Activated CD4-positive, CD25-positive, alpha-beta regulatory T cell treated with anti-CD3 and anti-CD28 coated beads, Interleukin-2, amount 50 U/mL, for 24 hours (primary cell): ENCODE measurements at places on chromosomes 4 and X.

DNA sequence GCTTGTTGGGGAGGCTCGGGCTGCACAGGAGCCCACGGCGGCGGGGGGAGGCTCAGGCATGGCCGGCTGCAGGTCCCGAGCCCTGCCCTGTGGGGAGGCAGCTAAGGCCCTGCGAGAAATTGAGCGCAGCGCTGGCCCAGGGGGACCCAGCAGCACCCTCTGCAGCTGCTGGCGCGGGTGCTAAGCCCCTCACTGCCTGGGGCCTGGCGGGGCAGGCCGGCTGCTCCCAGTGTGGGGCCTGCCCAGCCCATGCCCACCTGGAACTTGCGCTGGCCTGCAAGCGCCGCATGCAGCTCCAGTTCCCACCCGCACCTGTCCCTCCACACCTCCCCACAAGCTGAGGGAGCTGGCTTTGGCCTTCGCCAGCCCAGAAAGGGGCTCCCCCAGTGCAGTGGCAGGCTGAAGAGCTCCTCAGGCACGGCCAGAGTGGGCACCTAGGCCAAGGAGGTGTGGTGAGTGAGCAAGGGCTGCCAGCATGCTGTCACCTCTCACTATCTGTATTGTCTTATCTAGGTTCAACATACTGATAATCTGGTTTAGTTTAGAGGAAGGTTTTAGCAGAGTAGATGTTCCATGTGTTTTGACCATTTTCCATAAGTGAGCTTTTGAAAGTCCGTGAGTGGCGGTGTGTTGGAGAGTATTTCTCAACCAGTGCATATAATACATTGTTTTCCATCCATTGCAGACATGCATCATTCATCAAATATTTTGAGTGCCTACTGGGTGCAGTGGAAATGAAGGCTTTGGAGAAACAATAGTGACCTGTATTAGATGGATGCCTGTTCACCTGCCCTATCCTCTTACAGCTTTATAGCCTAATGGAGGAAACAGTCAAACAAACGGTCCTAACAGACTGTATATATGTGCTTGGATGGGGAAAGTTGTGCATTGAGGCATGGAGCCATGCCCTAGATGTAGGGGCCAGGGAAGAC, 13.1 kb downstream of the PI4K2B start:
- ATAC-seq = no peak

DNA sequence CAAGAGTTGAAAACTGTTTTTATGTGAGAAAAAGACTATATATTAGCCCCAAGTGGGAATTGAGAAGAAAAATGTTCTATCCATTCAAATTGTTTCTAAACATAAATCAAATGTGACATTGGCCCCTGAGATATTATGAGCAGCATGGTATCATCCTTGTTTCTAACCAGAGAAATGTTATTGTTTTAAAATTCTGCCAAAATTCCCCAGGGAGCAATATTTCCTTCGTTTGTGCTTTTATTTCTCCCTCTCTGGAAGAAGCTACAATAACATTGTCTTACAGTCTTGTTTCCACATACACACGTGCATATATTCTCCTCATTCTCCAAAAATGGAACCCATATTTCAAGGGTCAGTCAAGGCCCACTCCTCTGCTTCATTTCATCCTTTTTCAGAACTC, 46.7 kb downstream of the MAGEB17 start:
- no peak for ATAC-seq

GRCh38 chr4:147096667-147097604, 151.3 kb upstream of the TTC29 start:
- ATAC-seq = no peak

GRCh38 chrX:143455046-143455445, 62.2 kb downstream of the SPANXN3 start:
- ATAC-seq = no peak

DNA sequence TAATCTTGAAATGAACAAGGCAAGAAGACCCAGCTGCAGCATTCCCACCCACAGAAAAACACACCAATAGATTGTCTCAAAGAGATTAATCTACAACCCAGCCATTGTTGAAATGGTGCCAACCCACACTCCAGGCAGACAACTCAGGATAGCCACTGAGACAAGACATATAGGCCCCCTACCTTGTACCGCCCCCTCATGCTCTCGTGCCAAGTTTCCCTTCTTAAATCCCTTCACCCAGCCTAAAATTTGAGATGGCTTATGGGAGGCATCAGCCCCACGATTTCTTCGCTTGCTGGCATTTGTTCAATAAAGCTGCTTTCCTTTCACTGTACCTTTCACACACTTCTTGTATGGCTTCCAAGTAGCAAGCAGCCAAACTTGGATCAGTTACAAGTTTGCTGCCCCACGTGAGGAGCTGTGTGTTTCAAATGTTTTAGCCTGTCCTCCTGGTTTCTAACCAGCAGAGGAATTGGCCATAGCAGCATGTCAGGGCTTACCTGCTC, 1754.1 kb downstream of the C4orf33 start:
- no peak for ATAC-seq

DNA sequence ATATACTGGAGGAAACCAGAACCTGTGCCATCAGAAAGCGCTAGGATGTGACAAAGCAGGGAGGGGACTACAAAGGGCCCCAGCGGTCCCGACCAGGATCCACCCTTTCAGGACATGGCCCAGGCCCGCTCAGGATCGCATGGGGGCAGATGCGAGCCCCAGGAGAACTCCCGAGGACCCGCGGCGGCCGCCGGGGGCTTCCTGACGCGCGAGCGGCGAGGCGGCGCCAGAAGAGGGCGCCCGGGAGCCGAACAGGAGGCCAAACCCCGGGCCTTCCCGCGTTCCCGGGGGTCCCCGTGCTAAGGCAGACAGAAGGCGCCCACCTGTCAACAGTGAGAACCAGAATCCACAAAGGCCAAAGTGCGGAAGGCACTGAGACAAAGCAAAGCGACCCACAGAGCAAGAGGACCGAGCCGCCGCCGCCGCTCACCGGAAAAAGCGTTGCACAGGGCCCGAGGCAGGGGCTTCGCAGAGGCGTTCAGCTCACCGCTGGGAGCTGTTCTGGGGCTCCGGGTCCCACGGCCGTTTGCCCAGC, 7.3 kb upstream of the OPN1LW start:
- ATAC-seq = peak; percentile 80

GRCh38 chr4:150327262-150327780, 249.1 kb downstream of the DCLK2 start:
- ATAC-seq = no peak

DNA sequence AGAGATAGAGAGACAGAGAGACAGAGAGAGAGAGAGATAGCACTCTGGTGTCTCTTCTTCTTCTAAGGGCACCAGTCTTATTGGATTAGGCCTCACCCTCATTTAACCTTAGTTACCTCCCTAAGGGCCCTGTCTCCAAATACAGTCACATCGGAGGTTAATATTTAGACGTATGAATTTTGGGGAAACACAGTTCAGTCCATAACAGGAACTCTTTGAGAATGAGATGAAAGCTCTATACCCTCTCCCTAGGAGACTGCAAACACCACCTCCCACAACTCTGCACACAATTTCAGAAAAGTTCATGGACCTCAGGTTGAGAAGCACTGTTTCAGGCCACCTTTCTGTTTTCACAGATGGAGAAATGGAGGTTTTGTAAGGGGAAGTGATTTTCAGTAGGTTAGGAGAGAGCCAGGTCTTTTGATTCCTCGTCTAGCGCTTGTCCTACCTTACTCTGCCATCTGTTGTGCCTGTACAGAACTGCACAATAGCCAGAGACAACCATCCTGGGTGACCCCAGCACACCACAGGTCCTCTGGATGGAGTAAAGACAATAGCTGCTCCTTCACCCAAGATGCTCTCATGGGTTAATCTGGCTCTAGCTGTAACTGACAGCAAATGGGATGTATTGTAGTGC, 16.9 kb upstream of the LOC101059915 start:
- peak; percentile 89 for ATAC-seq

- no peak for ATAC-seq
Observed at GRCh38 chrX:69388526-69388925, 115.6 kb upstream of the NALF2 start.

DNA sequence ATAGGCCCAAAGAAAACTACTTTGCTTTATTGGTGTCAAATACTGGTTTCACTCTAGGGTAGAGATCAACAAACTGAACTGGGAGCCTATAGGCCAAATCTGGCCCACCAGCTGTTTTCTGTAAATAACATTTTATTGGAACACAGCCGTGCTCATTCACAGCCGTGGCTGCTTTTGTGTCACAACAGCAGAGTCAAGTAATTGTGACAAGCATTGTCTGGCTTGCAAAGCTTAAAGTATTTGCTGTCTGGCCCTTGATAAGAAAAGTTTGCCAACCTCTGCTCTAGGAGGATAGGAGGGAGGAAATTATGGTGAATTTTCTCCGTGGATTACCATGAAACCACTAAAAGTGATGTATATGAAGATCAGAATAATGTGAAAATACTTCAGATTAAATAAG, 53.4 kb downstream of the GPAT3 start:
- ATAC-seq = no peak

DNA sequence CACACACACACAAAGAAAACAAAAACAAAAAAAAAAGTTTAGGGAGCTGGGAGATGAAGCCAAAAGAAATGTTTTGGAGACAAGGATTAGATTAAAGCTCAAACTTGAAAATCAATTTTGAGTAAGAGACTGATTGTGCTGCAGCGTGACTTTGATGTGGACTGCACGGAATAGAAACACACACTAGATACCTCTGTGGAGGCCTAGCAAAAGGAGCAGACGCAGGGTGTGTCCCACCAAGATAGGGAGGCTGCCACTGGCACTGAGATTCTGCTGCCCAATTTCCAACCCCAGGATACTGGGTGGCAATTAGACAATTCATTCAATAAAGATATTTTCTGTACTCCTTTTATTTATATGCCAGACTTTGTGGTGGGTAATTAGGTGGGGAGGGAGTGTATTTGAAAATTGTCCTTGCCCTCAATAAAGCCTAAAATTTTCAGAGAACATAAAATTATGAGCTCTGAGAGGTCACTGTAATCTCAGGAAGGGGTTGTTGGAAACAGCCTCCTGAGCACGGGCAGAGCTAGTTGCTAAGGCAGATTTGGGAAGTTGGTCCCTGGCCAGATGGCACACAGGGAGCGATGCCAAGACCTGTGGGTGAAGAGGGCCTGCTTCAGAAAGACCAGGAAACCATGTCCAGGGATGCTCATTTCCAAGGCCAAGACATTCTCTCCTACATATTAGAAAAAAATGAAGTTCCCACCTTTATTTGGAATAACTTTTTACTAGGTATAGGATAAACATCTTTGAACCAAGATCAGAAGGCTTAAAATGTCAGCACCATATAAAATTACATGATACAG, 1.9 kb upstream of the PPP3CA start:
- no peak for ATAC-seq

GRCh38 chrX:151180400-151180799, 4.0 kb downstream of the GPR50 start:
- ATAC-seq = no peak

- ATAC-seq = no peak
Observed at GRCh38 chrX:9378980-9379696, 85.7 kb upstream of the TBL1X start.

- ATAC-seq = no peak
Observed at GRCh38 chr4:3821580-3822229, 55.5 kb downstream of the ADRA2C start.

- ATAC-seq = no peak
Observed at GRCh38 chr4:186266729-186267456, 904 bp downstream of the F11 start.

DNA sequence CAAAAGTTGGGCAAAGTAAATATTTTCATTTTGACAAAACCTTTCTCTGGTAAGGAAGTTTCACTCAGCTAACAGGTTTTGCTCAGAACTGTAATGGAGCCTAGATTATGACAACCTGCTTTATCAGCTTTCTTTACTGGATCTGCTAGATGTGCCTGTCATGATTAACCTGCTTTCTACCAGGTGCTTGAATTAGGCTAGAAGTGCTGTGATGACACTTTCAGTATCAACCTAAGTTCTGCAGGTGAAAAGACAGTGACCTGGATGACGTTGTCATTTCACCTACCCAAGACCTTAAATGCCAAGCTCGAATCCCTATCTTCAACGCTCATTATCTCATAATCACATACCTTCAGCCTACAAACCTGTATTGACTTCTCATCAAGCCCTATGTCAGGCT, 1.5 kb upstream of the FAAH2 start:
- no peak for ATAC-seq

GRCh38 chr4:28386776-28387175, 1526.1 kb downstream of the STIM2 start:
- ATAC-seq = no peak

- ATAC-seq = no peak
Observed at GRCh38 chr4:170374770-170375169, 285.0 kb upstream of the AADAT start.

GRCh38 chrX:70554081-70554480, 109.4 kb downstream of the DLG3 start:
- ATAC-seq = no peak

GRCh38 chr4:55351824-55352223, 5.8 kb downstream of the SRD5A3 start:
- ATAC-seq = no peak

DNA sequence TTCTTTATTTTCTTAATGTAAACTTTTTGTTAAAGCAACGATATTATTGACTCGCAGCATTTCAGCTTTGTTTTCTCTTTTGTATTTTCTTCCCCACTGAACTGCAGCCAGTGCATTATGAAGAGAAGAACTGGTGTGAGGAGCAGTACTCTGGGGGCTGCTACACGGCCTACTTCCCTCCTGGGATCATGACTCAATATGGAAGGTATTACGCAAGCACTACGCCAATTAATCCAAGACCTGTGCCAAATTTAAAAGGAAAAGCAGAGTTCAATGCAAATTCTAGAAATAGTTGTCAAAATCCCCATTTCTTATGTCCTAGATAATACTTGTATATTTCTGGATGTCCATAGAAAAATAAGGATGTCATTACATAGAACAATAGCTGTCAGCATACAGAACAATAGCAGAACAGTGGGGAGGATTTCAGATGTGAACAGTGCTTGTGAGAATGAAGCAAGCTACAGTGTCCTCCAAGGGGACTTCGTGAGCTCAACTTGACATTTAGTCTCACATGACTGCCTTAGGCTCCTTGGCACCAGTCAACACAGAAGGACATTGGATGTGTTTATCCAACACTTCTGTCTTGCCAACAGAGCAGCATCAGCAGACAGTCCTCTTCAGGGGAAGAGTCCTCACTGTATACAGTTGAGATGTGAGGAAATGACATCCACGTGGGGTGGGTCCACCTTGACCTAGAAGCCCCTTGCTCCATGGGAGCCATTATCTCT, 85.9 kb downstream of the MAOA start:
- ATAC-seq = no peak

GRCh38 chr4:89724716-89725115, 112.2 kb downstream of the SNCA start:
- ATAC-seq = no peak

DNA sequence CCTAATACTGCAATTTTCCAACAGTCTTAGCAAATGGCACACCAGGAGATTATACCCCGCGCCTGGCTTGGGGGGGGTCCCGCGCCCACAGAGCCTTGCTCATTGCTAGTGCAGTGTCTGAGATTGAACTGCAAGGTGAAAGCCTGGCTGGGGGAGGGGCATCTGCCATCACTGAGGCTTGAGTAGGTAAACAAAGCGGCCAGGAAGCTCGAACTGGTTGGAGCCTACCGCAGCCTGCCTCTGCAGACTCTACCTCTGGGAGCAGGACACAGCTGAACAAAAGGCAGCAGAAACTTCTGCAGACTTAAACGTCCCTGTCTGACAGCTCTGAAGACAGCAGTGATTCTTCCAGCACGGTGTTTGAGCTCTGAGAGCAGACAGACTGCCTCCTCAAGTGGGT, 172.8 kb upstream of the NAP1L5 start:
- ATAC-seq = no peak

- no peak for ATAC-seq
Observed at GRCh38 chrX:110381216-110381615, 22.6 kb downstream of the RTL9 start.
